ENCODE measurements at places on chromosomes 4 and X. TPM values are rescaled to one million over a fixed set of nuclear protein-coding genes. Genes with fewer than 3 reads are reported as not detected.

The PCDH11X gene
- 4.1 TPM for total RNA-seq

GRCh38 chr4:66367043-66367660, 696.9 kb upstream of the EPHA5 start:
- DNase-seq = no peak

GRCh38 chr4:49036528-49036927, 50.5 kb downstream of the CWH43 start:
- DNase-seq = no peak

The MSX1 gene
- 6.1 TPM for total RNA-seq

The ARR3 gene
- not detected for total RNA-seq

The IL2 gene
- not detected for total RNA-seq

DNA sequence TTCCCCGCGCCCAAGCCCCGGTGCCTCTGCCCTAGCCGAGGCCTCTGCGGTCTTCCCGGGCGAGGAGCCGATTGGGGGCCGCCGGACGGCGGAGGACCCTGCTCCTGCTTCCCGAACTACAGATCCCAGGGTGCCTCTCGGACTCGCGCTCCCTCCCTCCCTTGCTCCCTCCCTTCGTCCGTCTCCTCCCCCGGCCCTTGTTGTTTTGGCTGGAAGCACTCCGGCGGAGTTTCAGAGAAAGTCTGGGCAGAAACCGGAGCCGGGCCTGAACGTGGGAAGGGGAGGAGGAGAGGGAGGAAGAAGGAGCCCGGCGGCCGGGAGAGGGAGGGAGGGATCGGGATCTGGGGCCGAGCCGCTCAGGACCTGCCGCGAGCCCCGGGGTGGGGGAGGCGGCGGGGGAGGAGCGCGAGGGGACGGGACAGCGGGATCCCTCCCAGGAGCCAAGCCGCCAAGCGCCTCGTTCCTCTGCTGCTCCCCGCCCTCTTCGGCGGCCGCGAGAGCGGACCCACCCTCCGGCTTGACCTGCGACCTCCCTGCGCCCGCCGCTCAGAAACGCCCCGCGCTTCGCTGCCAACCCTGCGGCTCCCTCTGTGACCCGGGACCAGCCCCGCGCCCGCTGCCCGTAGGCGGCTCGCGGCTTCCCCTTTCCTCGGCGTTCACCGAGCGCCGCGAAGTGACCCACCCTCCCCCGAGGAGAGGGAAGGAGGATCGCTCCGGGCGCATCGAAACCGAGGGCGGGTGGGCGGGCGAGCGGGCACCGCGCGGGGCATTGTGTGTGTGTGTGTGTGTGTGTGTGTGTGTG, 496 bp upstream of the GAB1 start:
- peak; percentile 94 for DNase-seq

GRCh38 chr4:64205376-64205775, 203.9 kb downstream of the TECRL start:
- DNase-seq = no peak

- no peak for DNase-seq
Observed at GRCh38 chr4:37392521-37393255, 148.1 kb downstream of the NWD2 start.

DNA sequence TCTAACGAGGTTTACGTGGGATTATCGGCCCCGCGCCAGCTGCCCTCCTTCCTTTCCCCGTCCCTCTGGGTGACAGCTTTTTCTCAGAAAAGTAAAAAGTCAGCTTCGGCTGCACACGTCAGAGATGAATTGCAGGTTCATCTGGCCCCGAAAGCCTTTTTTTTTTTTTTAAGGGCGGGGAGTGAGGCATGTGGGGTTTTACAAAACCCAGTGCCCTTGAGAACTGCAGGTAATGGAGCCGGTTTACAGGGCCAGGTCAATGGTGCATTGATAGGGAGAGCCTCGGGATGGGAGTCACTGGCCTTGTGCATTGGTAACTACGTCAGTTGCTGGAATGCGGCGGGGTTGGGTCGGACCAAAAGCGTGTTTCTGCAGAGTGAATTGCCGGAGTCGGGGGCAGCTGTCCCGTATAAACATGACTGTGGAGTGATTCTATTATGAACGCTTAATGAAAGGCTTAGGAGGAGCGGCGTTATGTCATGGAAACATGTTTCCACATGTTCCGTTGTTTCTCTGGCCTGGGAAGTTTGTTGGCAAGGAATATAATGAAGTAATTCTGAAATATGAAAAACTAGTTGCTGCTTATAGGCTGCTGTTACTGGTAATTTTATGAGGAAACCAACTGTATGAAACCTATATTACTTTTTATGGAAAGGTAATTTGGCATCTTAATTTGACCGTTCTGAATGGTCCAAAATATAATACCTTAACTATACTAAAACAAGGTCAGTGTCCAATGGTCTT, 1.1 kb downstream of the HSPA4L start:
- peak; percentile 84 for DNase-seq

DNA sequence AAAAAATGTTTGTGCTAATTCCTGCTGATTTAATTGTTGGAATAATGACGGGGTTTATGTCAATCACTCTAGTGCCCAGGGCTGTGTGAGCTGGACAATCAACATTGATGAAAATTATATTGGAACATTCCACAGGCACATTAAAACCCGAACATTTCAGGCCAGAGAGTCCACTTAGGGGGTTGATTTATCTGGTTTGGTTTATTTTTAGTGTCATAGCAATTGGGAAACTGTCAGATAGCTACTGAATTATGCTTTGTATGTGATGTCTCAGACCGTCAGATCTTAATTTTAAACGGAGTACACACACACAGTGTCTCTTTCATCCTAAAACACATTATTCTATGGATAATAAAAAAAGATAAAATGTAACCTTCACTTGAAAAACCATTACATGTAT, 51.5 kb downstream of the VEGFC start:
- no peak for DNase-seq

The ARHGAP36 gene
- total RNA-seq = 31.8 TPM

GRCh38 chrX:150475461-150475860, 93.0 kb upstream of the MTM1 start:
- DNase-seq = no peak

Data from skin of body (tissue), 3 donors.